Esophagus squamous epithelium (tissue), 5 donors: ENCODE measurements at places on chromosomes 7 and 10.

DNA sequence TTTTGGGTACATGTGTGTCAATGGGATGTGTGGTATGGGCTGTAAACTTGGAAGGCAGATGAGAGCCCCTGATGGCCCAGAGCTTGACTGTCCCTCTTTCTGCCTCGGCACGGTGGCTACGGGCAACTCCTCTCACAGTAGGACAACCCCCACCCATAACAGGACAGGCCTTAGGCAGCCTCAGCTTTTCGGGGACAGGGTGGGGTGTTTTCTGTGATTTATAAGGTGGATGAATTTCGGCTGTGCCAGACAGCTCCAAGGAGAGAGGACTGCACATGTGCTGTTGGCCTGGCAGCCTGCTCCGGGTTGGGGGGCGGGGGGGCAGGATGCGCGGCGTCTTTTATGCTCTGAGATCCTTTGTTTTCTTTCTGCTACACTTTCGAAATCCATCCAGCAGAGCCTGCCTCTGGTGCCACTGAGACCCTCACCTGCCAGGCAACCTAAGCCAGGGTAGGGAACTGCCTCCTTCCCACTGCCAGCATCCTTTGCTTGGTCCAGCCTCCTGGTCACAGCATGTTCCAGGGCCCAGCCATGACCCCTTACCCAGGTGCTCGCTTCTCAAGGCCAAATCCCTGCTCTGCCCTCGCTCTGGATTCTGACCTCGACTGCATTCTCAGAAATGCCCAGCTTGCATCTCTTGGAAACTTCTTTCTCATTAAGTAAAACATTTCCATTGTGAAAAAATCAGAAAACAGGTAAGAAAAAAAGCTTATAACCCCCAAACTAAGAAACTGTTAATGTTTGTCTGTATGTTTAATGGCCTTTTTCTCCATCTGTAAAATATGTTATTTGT lies 15.4 kb upstream of the BTBD16 start:
- DNase-seq: no peak

DNA sequence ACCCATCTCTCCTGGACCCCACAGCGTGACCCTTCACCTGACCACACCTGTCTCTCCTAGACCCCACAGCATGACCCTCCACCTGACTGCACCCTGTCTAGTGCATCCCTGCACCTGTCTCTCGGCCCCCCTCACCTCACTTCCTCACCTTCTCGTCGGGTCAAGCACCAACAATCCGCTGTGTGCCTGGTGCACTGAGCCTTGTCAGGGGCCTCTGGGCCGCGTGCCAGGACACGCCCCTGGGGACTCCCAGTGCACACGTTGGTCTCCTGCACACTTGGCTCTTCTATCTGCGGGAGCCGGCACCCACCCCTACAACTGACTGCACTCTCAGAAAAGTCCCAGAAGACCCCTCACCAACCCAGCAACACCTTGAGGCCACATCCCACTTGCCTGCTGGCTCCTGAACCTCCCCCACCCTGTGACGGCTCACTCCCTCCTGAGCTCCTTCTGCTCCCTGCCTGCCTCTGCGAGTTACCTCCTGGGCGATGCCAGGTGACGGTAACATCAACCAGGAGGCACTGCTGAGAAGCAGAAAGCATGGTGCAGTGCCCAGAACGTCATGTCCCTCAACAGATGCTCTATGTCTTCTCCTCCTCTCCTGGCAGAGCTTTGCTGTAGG lies 147.6 kb downstream of the DIP2C start:
- DNase-seq: no peak

- DNase-seq: no peak
Measured at GRCh38 chr7:72032934-72033333, 379.2 kb downstream of the CALN1 start.

DNA sequence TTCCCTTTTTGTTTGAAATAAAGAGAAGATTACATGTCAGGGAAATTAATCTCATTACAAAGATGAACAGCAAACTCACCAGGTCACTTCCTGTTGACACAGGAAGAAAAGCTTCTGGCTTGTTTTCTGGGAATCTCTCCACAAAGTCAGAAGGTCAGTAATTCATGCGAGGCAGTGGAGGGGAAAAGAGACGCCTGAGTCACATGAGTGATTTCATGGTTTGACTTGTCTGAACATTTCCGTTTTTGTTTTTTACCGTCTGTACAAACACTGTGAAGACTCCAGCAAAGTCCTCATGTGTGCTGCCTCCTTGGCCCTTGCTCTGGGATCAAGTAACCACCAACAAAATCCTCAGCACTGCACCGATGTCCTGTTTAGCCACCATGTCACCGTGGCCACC lies 2.5 kb upstream of the HABP2 start:
- DNase-seq: no peak
